ENCODE measurements at places on chromosomes 5 and 9.

DNA sequence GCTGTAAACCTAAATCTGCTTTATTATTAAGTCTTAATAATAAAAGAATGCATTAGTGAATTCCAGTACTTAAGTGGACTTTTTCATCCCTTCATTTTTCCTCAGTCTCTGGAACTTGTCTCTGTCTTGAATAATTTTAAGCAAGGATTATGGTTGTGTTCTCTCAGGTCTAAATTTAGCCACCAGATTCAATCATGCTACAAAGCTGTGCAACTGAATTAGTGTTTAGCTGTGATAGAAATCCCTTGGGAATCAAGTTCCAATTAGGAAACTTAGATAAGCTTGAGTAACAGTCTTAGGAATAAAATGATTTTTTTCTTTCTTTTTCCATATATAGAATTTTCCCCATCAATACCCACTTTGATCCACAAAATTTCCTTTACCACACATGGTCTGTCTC is 104.3 kb downstream of the PLPPR1 start:
- no peak for DNase-seq

- DNase-seq, result no peak
Observed at GRCh38 chr9:7500521-7500920, 299.1 kb downstream of the DMAC1 start.

GRCh38 chr5:78819166-78819565 is 165.9 kb downstream of the ARSB start:
- DNase-seq, result no peak

DNA sequence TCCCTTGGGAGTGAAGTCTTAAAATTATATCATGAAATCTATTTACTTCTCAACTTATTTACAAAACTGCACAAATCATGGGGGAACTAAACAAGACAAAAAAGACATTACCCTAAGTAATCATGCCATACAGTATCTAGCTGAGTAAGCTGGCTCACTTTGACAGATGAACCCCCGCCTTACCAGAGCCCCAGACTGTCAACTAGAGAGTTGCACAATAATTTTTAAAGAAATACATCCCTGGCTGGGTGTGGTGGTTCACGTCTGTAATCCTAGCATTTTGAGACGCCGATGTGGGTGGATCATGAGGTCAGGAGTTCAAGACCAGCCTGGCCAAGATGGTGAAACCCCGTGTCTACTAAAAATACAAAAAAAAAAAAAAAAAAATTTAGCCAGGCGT is 62.3 kb downstream of the LPAR1 start:
- no peak for DNase-seq

DNA sequence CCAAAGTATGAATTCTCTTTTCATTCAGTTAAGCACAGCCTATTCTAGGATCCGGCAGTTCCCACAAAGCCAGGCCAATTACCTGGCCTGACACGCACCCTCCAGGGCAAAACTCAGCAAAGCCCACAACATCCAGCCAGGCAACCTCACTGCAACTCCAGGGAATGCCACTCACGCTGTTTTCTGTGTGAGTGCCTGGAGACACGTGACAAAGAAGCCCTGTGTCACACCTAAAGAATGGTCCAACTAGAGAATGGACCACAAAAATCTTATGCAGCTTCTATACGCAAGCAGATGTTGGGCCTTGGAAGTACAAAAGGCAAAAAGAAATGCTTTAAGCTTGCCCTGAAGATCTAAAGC is 20.2 kb downstream of the RETREG1 start:
- no peak for DNase-seq

GRCh38 chr5:1363160-1363559 is 18.3 kb upstream of the CLPTM1L start:
- DNase-seq, result no peak

GRCh38 chr9:136231478-136232297 is 13.9 kb downstream of the QSOX2 start:
- no peak for DNase-seq

DNA sequence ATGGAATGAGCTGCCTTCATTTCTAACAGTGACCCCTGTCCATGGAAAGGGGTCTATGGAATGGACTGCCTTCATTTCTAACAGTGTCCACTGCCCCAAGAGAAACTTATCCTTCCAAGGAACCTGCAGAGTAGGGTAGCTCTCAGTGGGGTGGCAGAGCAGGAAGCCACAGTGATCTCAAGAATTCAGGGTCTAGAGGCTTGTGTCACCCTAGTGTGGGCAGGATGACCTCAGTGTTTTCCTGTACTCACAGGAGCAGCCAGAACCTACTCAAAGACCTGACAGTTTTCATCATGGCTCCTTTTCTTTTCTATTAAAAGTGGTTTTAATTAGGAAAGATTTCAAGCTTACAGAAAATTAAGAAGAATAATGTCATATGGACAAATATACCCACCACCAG is 27.5 kb downstream of the SEC61B start:
- no peak for DNase-seq

DNA sequence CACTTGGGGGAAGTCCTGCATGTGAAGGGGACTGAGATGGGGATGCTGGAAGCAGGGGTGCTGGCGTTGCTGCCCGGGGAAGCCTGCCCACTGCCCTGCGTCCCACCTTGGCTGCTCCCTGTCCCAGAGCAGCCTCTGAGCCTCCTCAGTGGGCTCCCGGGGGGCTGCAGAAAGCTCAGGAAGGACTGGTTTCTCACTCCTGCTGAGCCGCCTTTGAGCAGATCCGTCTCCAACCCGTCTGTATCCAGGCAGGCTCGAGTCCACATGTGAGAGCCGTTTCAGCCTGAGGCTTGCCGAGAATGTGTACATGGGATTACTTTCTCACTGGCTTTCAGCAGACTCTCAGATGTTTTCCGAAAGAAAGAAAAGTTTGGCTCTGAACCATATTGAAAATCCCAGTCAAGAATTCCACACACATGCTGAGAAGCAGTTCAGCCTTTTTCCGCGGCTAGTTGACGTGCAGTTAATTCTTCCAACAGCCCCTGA is 95.3 kb upstream of the COL5A1 start:
- DNase-seq, result no peak

DNA sequence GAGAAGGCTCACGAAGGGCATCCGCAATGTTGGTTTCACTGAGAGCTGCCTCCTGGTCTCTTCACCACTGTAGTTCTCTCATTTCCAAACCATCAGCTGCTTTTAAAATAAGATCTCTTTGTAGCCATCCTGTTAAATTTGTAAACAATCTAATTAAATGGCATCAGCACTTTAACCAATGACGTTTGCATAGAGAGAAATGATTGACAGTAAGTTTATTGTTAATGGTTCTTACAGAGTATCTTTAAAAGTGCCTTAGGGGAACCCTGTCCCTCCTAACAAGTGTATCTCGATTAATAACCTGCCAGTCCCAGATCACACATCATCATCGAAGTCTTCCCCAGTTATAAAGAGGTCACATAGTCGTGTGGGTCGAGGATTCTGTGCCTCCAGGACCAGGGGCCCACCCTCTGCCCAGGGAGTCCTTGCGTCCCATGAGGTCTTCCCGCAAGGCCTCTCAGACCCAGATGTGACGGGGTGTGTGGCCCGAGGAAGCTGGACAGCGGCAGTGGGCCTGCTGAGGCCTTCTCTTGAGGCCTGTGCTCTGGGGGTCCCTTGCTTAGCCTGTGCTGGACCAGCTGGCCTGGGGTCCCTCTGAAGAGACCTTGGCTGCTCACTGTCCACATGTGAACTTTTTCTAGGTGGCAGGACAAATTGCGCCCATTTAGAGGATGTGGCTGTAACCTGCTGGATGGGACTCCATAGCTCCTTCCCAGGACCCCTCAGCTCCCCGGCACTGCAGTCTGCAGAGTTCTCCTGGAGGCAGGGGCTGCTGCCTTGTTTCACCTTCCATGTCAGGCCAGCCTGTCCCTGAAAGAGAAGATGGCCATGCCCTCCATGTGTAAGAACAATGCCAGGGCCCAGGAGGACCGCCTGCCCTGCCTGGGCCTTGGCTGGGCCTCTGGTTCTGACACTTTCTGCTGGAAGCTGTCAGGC is 16.6 kb downstream of the SQSTM1 start:
- DNase-seq, result no peak

DNA sequence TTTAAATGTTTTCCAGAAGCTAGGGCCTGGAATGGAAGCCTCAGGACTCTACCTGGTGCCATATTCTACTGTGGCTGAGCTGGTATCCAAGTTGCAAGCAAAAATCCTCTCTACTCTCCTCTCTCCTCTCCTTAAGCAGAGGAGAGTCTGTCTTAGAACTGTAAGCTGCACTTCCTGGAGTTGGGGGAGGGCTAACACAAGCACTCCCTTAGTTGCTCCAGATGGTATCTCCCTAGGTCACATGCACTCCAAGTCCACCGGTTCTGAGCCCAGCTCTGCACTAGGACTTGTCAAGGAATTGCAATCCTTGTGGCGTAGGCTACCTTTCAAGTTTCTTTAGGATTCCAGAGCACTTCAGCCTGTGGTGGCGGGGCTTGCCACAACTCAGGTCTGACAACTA is 513.9 kb upstream of the RGMB start:
- DNase-seq, result no peak

DNA sequence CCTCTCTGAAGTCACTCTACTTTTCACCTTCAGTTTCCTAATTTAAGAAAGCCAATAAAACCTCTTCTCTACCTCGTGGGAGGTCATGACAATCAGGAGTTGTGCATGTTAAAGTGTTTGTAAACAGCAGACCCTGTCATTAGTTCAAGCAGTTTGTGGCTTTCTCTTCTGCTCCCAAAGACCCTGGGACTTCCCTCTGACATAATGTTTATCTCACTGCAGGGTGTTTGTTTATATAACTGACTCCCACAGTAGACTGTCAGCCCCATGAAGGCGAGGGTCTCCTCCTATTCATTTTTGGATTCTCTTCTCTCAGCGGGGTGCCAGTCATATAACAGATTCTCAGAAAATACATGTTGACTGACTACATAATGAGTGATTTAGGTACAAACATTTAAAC is 360.0 kb upstream of the ZNF462 start:
- DNase-seq, result no peak

- DNase-seq, result no peak
Observed at GRCh38 chr5:53426512-53426830, 54.0 kb upstream of the FST start.

DNA sequence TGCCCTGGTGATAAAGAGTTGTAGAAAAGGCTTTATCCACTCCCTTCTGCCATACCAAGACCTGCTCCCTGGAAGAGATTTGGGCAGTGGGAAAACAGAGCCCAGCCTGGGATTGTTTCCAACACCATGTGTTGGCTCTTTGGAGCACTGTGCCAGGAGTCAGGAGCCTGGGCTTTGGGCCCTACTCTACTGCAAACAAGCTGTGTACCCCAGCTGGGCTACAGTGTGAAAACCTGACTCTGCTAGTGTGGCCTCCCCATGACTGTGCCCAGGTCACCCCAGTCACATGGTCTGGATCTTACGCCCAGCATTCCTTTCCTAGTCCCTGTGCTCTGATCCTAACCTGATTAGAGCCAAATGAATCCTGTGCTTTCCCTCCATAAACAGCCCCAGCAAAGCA is 39.3 kb upstream of the SHB start:
- no peak for DNase-seq

DNA sequence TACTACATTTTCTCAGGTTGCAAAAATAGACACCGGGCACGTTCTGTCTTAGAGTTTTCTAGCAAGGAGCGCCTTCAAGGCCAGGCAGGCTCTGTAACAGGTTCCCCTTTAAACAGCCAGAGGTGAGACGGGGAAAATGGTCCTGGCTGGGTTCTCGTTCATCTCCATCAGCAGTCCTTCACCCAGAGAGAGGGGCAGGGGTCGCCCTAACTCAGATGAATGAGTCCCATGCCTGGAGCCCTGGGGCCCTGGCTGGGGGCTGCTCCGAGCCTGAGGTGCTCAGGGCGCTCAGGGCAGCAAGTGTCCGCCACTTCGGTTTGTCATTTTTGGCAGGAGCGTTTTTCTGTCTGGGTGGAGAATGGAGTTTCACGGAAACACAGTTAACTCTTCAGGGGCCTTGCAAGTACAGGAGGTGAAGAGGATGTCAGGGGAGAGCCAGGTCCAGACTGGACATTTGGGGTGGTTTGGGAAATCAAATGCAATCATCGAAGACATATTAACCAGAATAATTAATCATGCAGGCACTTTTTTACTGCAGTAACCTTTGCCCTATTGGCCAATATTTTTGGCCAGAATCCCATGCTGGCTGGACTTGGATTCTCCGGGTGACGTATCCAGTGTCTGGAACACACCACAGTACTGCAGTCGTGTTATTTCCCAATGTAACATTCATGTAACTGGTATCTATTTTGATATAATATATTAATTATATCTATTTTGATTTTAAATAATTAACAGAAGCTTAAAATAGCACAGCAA is 2.9 kb downstream of the NTNG2 start:
- DNase-seq, result no peak

GRCh38 chr9:6584881-6585597 is 60.5 kb downstream of the GLDC start:
- DNase-seq, result no peak

DNA sequence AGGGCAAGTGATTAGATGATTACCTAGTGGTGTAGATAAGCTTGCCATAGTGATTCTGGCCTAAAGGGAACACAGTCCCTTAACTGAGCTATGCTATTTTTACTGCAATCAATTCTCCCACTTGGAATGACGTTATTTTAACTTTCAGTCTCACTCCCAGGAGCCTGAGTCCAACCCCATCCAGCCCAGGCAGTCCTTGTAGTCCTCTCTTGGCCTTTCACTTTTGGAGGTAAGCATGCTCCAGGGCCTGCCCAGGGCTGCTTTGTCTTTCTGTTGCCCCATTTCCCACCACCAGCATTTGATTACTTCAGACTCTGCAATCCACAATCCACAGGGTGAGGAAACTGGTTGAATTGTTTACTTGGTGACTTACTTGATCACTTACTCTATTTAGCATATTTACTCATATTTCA is 233.0 kb downstream of the CD180 start:
- DNase-seq, result no peak

GRCh38 chr9:124594225-124594624 is 87.0 kb upstream of the NR5A1 start:
- DNase-seq, result no peak

DNA sequence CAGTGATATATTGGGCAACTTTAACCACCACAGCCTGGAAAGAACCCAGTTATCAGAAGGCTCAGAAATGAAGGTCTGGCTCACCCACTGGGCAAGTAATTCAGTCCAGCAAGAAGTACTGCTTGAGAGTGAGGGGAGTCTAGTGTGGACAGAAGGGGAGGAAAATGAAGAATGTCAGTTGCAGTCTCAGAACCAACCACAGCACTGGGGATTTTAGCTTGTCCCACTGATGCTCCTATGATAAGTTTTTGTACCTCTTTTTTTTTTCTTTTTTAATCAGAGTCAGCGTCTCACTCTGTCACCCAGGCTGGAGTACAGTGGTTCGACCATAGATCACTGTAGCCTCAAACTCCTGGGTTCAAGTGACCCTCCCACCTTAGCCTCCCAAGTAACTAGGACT is 9.4 kb upstream of the CD72 start:
- no peak for DNase-seq

GRCh38 chr9:88280816-88281382 is 107.3 kb upstream of the SPIN1 start:
- DNase-seq, result no peak

- DNase-seq, result no peak
Observed at GRCh38 chr5:67206461-67206860, 9.9 kb upstream of the CD180 start.

DNA sequence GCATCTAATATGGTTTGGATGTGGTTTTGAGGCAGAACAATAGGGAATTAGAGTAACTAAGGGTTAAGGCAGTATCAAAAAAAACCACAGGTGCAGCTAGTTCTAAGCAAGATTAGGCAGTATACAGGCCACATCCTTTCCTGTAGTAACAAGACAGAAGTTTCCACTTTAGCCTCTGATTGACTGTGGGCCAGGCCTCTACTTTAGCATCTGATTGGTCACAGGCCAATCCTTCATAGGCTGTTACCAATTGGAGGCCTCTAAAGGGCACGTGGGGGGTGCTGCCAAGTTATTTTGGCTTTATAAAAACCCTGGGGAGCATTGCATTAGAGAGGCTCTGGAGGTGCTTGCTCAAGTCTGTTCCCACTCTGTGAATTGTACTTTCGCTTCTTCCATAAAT is 144.1 kb upstream of the ST8SIA4 start:
- no peak for DNase-seq

Data from activated CD4-positive, CD25-positive, alpha-beta regulatory T cell treated with anti-CD3 and anti-CD28 coated beads, Interleukin-2, amount 50 U/mL, for 72 hours (primary cell).